Large intestine (tissue), 12 donors: ENCODE measurements at places on chromosomes 13 and 19. TPM values are rescaled to one million over a fixed set of nuclear protein-coding genes. Genes with fewer than 3 reads are reported as not detected.

Gene KIR3DL2
- not detected for polyA plus RNA-seq

DNA sequence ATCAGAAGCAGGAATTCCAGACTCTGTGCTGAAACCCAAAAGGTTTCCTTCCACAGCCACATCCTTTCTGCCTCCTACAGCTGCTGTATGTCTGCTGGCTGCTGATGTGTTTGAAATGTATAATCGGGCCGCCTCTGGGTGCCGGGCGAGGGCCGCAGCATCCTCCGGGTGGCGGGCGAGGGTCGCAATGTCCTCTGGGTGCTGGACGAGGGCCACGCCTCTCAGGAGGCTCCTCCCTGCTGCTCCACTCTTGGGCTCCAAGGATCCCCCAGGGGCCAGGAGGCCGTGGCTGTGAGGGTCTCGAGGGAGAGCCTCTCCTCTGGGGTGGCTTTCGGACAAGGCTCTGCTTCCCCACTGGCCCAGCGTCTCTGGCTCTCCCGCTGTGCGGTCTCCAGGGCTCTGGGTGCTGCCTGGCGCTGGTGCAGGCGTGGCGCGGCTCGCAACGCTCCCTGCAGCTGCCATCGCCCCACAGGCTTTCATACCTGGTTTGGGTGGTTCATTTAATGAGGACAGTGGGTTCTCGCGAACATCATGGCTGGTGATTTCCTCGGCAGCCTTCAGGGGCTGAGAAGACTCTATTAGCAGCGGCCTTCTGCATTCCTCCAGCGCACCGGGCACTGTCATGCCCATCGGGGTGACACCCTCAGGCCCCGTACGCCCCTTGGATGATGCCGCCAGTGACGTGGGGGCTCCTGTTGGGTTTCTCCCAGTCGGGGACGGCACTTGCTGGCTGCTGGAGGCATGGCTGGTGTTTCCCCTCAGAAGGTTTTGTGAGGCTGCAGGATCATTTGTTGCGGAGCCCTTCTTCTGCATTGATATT lies 41.8 kb upstream of the GRTP1 start:
- DNase-seq, result no peak

DNA sequence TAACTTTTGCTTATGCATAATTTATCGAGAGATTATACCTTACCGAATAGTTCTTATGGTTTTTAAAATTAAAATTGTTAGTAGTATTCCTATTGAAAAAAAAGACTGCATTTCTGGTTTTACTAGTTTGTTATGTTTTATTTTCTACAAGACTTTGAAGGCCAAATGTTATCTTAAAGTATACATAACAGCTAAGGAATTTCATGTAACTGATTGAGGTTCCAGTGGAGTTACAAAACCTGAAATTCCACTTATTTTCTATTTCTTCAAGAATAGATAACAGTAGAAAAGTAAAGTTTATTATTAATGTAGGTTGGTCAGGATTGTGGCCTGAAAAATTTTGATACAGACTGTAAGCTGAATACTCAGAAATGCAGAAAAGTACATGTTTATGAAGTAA lies 1216.0 kb upstream of the PCDH20 start:
- no peak for DNase-seq

DNA sequence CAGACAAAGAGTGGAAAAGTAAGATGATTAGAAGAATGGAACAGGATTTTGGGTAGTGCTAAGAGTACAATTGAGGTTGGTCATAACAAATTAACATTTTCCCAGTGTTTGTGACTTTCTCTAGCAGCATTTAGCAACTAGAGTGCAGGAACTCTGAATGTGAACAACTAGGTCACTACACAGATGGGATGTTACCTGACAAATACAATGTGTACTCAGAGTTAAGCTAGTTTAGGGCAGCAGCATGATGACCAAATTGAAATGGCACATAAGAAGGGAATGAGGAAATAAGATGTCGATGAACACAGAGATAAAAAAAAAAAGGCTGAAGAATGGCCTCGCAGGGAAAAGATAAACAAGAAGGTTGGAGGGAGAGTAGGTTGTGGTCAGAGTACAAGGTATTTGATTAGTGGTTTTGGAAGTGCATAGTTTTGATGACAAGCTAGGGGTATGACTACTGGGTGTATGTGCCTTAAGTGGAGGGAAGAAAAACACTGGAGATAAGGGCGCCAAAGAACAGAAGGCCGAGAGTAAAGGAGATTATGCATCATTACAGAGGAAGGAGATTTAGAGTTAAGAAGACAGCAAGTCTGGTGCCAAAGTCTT lies 381.1 kb downstream of the FGF14 start:
- DNase-seq, result no peak
